ENCODE measurements at places on chromosomes 3 and 15. TPM values are rescaled to one million over a fixed set of nuclear protein-coding genes. Genes with fewer than 3 reads are reported as not detected.

FETUB gene
- total RNA-seq, result not detected

NR2E3 gene
- total RNA-seq, result not detected

HESX1 gene
- total RNA-seq, result 0.43 TPM

JAGN1 gene
- total RNA-seq, result 31.7 TPM

DNA sequence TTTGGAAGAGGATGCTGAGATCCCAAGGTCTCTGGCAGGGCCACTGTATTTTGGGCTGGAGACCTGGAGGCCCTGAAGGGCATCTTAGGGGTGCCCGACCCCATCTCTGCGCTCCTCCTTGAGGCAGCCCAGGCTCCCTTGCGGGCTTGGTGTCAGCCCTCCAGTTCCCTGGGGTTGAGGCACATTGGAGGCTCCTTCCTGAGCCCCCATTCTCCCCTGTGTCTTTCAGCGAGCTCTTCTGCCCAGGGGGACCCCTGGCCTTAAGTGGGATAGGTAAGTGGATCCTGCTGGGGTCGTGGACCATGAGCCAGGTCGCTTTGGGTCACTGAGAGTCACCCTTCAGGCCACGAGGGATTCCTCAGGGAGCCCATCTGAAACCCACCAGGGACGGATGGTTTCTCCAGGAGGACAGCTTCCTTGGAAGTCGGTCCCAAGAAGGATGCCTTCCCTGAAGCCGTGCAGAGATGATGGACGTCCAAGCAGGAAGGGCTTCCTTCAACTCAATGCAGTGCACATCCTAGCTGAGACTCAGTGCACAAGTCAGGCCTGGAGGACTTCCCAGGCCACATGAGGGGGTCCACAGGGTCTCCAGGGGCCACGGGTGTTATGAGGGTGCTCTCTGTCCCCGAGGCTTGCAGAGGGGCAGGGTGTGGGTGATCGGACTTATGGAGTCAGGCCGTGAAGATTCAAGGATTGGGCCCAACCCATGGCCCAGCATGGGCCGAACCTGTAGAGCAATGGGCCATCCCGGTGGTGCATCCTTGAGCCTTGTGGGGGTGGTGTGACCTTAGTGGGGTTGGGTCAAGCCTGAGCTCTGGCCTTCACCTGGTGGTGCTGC, 224.3 kb downstream of the SNRPN start:
- DNase-seq, result peak; percentile 4

- no peak for DNase-seq
Observed at GRCh38 chr15:38307251-38307650, 54.6 kb downstream of the SPRED1 start.

All from activated T-helper 2 cell treated with anti-CD3 and anti-CD28 coated beads, Interferon-gamma antibody, Interleukin-2, Interleukin-4, amounts not matched to agents 10 μg/mL and 5 μg/mL and 100 μg/mL, durations not matched to agents 14 hours and 24 hours and 36 hours (primary cell).